ENCODE measurements at places on chromosomes 5 and 9.

GRCh38 chr5:113806904-113807303 lies 293.4 kb downstream of the YTHDC2 start:
- DNase-seq: no peak

DNA sequence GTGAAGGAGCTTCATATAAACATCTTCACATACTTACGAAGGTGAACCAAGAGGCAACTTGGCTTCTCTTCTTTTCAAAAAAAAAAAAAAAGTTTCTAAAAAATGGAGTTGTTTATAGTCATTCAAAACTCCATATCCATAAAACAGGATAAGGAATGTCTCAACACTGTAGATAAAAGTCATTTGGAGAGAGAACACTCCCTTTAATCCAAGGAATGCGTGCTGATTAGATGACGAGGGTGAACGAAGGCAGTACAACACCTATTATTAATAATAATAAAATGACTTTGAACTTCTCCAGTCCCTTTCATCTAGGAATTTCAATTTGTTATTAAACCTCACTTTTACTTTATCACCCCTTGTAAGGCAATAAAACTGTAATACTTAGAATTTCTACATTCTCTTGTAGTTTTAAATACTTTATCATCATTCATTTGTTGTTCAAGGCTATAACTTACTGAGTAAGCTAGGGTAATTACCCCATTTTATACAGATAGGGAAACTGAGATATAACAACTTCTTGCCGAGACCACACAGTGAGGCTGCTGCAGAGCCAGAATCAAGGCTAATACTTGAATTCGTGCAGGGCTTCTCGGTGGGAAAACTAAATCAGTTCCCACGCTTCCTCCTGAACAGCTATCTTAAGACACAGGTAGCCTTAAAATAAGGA lies 377.1 kb downstream of the EFNA5 start:
- no peak for DNase-seq

GRCh38 chr5:136802383-136802782 lies 437.0 kb upstream of the TRPC7 start:
- DNase-seq: no peak

DNA sequence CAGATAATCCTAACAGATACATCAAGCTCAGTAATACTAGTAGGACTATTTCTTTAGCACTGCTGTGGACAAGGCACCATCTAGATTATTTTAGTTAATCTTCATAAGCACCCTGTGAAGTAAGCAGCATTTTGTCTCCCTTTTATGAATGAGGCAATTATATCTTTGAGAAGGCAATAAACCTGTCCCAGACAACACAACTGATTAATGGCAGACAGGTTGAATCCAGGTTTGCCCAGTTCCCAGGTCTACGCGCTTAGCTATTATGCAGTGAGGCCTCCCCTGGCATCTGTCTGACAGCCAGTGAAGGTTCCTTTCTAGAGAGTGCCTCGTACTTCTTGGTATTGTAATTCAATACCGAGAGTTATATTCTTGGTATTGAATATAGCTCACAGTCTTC lies 9.7 kb upstream of the LVRN start:
- no peak for DNase-seq

- DNase-seq: no peak
Observed at GRCh38 chr5:126028336-126028735, 394.9 kb upstream of the GRAMD2B start.

DNA sequence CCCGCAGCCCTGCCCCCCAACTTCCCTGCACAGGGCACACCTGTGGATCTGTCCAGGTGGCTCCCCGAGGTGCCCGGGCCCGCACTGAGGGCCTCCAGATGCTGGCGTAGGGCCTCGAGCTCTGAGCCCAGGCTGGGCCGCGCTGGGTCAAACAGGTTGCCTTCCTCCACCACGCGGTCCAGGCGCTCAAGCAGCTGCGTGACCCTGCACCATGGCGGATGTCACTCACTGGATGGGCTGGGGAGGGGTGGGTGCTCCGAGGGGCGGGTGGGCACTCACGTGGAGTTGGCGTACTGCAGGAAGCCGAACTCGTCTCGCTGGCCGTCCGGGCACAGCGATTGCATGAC lies 5.4 kb downstream of the ABCA2 start:
- no peak for DNase-seq

GRCh38 chr5:57911438-57911837 lies 428.8 kb upstream of the ACTBL2 start:
- DNase-seq: no peak
